ENCODE measurements at places on chromosomes 7 and 10. TPM values are rescaled to one million over a fixed set of nuclear protein-coding genes. Genes with fewer than 3 reads are reported as not detected.

The GIMAP2 gene
- 1.1 TPM for total RNA-seq

The LRIT1 gene
- total RNA-seq: not detected

The PIP4K2A gene
- 10.0 TPM for total RNA-seq

The PNLIPRP1 gene
- not detected for total RNA-seq

- no peak for ATAC-seq
Measured at GRCh38 chr7:22385326-22385725, 28.4 kb upstream of the RAPGEF5 start.

GRCh38 chr10:109851616-109852474 lies 71.5 kb downstream of the XPNPEP1 start:
- ATAC-seq: peak; percentile 9

DNA sequence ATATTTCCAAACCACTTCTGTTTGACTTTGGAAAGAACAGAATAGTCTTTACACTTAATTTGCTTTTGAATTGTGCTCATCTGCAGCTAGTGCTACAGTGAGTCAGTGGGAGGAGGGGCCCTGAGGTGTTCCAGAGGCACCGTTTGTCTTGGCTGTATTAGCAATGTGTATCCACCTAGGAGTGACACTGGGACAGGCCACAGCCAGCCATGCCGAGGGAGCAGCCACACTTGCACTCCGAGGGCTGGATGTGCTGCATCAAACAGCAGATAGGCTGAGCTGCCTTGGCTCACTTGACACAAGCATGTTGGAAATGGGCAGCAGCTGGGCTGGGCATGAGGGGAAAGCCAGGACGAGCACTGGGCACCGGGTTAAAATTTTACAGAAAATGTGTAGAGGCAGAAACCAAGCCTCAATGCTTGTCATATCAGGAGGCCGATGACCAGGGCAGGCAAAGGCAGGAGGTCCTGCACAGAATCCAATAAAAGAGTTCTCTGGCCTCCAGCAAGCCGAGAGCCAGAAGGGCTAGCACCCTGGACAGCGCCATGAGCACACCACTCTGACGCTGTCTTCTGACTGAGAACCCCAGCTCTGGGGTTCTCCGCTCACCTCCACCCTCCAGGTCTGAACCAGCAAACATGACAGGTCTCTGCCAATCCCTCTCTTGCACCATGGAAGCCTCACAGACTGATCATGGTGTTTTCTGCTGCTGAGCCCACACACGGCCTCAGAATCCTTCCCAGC lies 163.3 kb downstream of the GRID1 start:
- ATAC-seq: peak; percentile 17

GRCh38 chr7:146028251-146028750 lies 88.3 kb upstream of the CNTNAP2 start:
- no peak for ATAC-seq

DNA sequence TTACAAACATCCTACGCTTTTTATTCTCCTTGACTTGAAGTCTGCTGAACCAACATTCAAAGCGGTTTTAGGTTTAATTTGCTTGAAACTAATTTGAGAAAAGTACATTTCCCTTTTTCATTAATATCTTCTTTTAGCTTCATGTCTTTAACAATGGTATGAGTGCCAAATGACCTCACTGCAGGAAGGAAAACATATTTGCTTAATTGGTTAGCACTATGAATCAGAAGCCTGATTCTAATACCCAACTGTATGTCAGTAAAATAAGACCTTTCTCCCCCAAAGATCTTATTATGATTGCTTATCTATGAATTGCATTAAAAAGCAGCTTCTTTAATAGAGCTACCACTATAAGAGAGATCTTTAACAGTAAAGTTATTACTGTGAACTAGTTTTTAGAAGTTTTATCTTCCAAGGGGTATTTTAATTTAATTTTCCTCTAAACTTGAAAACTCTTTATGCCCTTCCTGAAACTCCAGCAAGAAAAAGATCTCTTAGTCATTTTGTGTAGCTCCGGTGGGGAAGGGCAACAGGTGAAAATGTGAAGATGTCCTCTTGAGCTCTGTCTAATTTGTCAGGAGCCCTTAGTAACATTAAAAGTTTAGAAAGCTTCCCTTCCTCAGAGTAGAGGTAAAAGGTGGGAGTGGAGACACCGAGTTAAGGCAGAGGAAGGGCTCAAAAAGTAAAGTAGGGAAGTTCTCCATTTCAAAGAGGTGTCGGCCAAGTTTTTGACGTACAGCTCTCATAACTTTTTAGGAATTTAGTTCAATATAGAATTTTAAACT lies 6.1 kb downstream of the COL1A2 start:
- no peak for ATAC-seq

DNA sequence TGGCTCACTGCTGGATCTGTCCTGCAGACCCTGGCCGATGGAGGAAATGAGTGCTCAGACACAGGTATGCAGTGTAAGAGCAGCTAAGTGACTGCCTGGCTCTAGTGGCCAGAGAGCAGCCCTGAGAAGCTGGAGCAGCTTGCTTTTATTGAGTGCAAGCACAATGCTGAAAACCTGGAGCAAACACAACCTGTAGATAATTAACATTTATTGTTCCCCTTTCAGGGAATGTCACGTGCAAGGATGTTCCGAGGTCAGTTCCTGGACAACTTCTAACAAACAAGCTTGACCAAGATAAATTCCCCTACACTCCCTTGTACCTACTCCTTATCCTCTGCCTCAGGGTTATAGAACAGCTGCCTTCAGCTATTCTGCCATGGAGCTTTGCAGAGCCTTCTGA lies 31.3 kb downstream of the DDC start:
- no peak for ATAC-seq

- ATAC-seq: no peak
Measured at GRCh38 chr7:55420530-55420929, 55.4 kb downstream of the LANCL2 start.

DNA sequence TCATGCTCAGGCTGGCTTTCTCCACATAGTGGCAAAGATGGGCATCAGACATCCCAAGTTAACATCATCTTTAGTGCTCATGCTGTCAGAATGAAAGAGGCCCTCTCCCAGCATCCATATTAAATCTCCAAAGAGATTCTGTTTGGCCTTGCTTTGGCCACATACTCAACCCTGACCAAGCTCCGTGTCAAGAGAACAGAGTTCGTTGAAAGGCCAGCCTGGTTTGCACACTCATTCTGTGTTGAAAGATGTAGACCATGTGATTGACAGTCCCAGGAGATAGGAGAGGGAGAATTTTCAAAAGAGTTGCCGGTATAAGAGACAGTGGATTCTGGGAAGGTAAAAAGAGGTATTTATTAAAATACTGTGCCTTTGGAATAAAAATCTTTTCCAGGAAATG lies 19.7 kb downstream of the MET start:
- no peak for ATAC-seq
